ELF-1 (cell line): ENCODE measurements at places on chromosomes 5 and 9.

DNA sequence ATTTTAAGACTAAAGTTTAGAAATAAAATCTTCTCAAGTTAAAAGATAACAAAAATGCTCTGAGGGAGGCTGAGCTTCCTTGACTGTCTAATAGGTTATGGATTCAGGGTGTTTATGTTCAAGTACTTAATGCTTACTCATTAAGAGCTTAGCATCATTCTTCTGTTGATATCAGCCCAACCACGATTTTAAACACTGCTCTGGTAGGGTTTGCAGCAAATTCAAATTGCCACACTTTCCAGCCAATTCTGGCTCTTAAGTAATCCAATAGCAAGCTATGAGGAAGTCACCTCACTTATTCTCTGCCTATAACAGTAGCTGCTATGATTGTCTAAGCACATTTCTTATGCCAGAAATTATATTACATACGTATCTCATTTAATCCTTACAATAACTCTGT is 191.0 kb upstream of the KIF2A start:
- no peak for DNase-seq

DNA sequence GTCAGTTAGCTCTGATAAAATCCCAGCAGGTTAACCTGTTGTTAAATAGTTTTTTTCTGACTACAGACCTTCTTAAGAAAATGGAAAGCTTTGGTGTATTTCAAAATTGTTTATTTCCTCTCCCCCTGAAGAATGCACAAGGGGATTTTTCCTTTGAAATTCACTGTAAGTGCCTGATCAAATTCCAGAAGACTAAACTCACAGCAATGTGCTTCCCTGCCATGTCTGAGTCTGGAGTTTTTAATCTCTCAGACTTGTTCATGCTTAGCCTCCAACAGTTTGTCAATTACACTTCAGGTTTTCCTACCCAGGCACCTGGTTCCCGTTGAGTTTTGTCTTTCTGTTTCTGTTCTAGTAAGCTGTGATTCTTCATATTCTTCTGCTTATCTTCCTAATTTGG is 961.6 kb upstream of the CDH18 start:
- no peak for DNase-seq

DNA sequence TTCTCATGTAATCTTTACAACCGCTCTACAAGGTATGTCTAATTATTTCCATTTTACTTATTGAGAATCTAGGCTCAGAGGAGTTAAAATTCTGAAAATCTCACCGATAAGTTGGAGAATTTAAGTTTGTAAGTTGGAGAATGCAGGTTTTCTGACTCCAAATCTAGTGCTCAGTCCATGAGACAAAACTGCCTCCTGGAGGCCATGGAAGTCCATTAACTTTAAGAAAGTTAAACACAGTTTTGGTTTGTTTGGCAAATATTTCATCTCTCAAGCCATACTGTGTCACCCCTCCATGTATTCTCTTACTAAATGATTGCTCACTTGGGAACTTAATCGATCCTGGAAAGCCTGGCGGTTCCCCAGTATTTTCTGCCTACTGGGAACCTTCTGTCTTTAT is 52.6 kb downstream of the INIP start:
- DNase-seq: no peak

- no peak for DNase-seq
These were observed 21.0 kb downstream of the TIMD4 start for GRCh38 chr5:156942064-156942463.
